ENCODE measurements at places on chromosomes 16 and 17.

DNA sequence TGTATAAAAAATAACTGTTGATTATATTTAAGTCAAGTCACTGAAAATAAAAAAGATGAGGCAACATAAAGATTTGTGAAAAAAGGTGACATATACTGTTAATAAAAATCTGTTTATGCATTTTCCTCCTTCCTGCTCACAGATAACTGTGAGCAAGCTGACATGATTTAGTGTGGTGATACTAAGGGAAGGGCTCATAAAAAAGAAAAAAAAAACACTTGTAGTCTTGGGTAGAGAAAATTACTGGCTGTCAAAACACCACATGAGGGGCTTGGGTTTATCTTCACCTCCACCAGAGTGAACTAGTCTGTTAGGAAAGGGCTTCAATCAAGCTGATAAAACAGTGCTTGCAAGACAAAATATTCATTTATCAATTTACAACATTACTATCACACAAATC, 247.6 kb downstream of the CNTNAP4 start:
- no peak for DNase-seq

GRCh38 chr16:10013364-10013763, 168.9 kb downstream of the GRIN2A start:
- DNase-seq: no peak

DNA sequence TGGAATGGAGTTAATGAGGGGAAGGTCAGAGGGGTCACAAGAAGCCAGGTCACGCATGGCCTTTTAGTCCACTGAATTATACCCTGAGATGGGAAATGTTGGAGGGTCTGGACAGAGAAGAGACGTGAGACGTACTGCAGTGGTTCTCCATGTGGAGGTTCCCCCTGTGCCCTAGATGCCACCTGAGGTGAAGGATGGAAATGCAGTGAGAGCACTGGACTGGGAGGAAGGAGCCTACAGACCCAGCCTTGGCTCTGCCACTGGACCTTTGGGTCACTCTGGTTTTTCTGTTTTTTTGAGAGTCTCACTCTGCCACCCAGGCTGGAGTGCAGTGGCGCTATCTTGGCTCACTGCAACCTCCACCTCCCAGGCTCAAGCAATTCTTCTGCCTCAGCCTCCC, 1.8 kb upstream of the PLSCR3 start:
- DNase-seq: no peak

DNA sequence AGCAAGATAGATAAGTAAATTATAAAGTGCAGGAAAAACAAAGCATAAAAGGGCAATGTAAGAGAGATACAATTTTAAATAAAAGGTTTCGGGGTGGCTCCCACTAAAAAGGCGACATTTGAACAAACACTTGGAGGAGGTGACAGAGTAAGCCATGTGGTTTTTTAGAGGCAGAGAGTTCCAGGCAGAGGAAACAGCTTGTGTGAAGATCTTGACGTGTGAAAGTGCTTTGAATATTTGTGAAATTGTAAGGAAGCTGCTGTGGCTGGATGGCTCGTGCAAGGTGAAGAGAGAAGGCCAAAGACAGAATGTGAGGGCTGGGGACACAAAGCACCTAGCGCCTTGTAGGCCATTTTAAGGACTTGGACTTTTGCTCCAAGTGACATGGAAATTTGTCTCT, 28.6 kb upstream of the HYDIN start:
- DNase-seq: no peak

GRCh38 chr17:47733047-47733673, at the start of gene TBX21:
TBX21 (plus strand) TSS chr17:47733236; CDS start chr17:47733455, 219 bp downstream.
- DNase-seq: no peak

GRCh38 chr16:15866451-15866850, 9.6 kb upstream of the MYH11 start:
- DNase-seq: no peak

DNA sequence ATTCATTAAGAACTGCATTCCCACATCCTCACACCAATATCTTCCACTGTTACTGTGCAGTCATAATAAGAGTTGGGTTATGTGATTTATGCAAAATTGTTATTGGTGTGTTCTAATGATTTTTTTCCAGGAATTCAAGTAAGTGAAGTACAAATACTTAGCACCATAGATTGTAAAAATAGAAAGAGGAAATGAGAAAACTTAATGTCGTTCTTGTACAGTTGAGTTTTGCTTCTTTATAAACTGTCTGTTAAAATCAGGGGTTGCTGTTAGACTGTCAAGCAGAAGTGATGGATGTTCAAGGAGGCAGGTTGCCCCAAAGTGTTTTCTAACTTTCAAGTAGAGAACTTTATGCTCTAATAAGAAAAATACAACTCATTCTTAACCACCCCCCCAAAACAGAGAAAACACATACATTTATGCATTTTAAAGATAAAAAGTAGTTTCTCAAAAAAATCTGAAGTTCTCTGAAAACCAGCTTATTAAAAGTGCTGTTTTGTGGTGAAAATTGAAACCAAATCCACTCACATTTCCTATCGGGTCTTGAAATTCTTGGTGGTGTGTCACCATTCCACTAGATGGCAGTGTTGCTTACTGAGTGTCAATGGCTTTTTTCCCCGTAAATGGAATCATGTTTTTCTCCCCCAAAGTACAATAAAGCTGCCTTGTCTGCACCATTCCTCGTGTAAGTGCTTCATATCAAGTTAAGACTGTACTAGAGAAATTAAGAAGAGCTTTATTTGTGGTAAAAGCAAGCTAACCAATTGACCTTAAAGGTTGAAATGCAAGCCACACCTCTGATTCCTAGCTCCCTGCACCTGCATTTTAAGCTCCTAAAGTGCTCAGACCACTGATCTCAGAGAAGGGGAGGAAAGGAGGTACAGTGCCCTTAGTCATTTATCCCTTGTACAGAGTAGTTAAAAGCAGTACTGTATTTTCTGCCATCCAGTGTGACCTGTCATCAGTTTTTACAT, 4.7 kb upstream of the IGSF6 start:
- DNase-seq: peak; percentile 79

DNA sequence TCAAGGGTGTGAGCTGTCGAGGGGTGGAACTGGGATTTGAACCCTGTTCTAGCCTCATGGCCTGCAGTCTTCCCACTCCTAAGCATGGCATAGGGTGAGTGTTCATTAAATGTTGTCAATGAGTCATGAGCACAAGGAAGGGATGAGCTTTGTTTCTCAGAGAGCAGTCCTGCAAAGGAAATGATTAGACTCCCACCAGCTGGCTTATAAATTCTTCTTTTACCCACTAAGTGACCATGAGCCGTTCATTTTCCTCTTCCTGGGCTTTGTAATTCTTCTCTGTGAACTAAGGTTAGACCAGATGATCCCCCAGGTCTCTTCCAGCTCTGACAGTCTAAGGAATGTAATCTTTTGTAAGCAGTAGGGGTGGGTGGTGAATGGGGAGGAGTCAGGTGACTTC, 47.9 kb upstream of the HNF1B start:
- no peak for DNase-seq
